ENCODE measurements at places on chromosomes 2 and 18.

- no peak for DNase-seq
Observed at GRCh38 chr2:59301466-59302402, 1060.6 kb upstream of the FANCL start.

DNA sequence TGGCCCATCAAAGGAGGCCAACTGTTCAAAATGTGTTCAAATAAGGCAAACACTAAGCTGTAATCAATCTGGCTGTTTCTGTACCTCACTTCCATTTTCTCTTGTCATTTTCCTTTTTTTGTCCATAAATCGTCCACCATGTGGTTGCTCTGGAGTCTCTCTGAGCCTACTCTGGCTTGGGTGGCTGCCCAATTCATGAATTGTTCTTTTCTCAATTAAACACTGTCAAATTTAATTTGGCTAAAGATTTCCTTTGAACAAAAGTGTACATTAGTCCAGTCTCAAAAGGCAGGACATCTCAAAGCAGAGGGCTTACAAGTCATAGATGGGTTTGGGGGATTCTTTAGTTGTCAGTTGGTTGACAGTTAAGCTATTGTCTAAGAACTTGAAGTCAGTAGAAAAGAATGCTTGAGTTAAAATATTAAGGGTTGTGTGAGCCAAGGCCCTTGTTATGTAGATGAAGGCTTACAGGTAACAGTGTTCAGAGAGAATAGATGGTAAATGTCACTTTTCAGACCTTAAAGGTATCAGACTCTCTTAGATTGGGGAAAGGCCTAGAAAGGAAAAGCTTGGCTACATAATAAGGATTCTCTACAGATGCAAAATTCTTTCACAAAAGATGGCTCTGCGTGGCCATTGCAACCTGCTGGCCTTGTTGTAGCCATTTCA, 831.2 kb upstream of the CDH2 start:
- DNase-seq, result no peak

DNA sequence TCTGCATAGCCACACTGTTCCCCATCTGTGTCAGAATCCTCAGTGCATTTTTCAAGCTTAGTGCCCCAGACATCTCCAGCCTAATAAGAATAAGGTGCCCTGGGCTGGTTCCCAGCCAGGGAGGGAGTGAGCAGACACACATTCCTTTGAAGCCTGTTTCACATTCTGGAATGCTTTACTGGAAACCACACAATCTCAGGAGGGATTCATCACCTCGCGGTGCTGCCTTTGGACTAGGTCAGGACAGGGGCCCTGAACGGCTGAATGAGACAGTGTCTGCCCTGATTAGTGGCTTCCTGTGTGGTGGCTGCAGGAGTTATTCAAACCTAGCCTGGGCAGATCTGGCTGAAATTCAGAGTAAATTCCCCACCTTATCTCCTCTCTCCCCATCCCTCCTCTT, 108.0 kb upstream of the LDAH start:
- DNase-seq, result no peak

DNA sequence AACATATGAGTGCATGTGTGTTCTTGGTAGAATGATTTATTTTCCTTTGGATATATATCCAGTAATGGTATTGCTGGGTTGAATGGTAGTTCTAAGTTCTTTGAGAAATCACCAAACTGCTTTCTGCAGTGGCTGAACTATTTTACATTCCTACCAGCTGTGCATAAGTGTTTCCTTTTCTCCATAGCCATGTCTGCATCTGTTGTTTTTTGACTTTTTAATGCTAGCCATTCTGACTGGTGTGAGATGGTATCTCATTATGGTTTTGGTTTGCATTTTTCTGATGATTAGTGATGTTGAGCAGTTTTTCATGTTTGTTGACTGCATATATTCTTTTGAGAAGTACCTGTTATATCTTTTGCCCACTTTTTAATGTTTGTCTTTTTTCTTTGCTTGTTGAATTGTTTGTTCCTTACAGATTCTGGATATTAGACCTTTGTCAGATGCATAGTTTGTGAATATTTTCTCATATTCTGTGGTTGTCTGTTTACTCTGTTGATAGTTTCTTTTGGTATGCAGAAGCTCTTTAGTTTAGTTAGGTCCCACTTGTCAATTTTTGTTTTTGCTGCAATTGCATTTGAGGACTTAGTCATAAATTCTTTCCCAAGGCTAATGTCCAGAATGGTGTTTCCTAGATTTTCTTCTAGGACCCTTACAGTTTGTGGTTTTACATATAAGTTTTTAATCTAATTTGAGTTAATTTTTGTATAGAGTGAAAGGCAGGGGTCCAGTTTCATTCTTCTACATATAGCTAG, 17.6 kb upstream of the KCNE4 start:
- DNase-seq, result no peak

DNA sequence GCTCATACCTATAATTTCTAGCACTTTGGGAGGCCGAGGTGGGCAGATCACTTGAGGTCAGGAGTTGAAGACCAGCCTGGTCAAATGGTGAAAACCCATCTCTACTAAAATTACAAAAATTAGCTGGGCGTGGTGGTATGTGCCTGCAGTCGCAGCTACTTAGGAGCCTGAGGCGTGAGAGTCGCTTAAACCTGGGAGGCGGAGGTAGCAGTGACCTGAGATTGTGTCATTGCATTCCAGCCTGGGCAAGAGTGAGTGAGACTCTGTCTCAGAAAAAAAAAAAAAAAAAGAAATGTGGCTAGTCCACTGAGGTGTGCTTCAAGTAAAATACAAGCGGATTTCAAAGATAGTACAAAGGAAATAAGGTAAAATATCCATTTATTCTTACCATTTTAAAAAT, 46.2 kb downstream of the RBKS start:
- DNase-seq, result no peak

All from effector memory CD4-positive, alpha-beta T cell (primary cell).